ENCODE measurements at places on chromosomes 7 and 10.
A peak's percentile ranks its signal among the peaks of the same experiment; 100 is the strongest.

- DNase-seq = no peak
These were observed 19.6 kb upstream of the PRKAR2B start for GRCh38 chr7:107024906-107025305.

DNA sequence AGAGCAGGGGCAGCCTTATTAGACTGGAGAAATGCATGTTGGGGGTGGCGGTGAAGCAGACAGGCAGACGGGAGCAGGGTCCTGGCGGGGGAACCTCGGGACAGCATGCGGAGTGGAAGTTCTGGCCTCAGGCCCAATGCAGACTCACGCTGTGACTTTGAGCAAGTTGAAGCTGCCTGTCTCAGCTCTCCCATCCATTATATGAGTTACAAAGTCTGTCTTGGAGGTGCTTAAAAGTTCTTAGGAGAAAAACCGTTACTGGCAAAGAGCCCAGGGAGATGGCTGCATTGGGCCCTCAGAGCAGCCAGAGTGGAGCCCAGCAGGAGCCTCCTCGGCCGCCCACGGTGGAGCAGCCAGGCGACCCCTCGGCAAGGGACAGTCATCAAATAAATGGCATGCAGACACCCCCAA is 509.5 kb downstream of the PLXNA4 start:
- no peak for DNase-seq

GRCh38 chr7:74606101-74606908 is 51.2 kb upstream of the GTF2I start:
- DNase-seq = peak; percentile 24

- DNase-seq = no peak
These were observed 65.3 kb downstream of the EBF3 start for GRCh38 chr10:129898706-129899268.

DNA sequence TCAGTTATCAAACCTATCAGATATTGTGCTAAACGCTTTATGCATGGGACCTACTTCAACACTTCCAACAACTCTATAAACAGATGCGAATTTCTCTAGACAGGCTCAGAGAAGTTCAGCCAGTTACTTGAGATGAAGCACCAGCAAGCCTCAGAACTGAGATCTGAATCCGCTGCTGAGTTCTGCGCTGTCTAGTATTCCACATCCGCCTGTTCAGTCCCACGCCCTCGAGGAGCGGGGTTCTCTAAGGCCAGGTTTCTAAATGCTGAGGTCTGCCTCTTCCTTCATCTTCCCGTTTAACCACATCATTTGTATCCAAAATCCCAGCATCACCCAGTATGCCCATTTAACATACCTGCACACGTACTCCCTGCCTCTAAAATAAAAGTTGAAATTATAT is 297.8 kb upstream of the ZNF32 start:
- DNase-seq = no peak

GRCh38 chr10:102761981-102762380 is 18.2 kb downstream of the WBP1L start:
- DNase-seq = no peak

- no peak for DNase-seq
These were observed 30.8 kb downstream of the ELAPOR2 start for GRCh38 chr7:87028636-87029035.

GRCh38 chr7:135109976-135110375 is 37.9 kb upstream of the TMEM140 start:
- no peak for DNase-seq

DNA sequence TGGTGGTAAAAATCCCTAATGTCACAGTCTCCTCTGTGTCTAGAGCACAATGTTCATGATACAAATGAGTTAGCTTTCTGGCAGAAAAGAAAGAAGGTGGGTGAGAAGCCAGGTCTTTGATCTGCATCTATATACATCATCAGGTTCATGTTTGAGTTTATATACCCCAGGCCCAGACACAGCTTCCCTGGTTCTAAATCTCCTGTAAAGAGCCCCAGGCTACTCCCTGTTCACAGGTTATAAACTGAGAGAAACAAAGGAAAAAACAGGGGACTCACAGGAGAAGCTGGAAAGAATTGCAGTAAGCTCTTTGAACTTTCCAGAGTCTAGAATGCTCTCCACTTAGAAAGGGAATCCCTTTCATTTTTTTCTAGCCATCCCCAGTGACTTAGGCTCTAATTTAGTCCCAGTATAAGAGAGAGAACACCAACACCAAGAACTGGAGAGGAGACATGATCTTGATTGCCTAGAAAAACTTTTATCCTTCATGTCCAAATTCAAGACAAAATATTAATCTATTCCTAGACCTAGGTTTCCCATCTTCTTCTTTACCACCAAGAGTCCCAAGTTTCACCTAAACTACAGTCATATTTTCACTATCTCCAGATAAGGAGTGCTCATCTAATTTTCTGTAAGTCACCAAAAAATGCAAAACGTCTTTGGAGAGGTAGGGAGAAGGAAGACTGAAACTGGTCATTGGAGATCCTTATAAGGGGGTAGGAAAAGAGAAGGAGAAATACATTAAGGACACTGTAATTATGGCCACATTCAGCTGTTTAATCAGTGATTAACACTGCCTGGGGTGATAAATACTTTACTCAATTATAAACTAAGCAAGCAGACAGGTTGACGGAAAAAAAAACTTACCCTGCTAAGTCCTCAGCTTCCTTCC is 469 bp downstream of the MSS51 start:
- no peak for DNase-seq

GRCh38 chr10:90919683-90920574 is 958 bp downstream of the ANKRD1 start:
- DNase-seq = no peak

DNA sequence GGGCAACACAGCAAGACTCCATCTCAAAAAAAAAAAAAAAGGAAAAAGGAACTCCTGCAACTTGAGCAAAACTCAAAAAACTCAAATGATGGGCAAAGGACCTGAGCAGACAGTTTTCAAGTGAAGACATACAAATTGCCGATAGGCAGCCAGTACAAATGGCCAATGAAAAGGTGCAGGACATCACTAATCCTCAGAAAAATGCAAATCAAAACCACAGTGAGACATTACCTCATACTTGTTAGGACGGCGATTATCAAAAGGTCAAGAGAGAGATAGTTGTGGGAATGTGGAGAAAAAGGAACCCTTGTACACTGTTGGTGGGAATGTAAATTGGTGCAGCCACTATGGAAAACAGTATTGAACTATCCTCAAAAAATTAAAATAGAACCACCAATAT is 16.8 kb downstream of the SVOPL start:
- DNase-seq = no peak

DNA sequence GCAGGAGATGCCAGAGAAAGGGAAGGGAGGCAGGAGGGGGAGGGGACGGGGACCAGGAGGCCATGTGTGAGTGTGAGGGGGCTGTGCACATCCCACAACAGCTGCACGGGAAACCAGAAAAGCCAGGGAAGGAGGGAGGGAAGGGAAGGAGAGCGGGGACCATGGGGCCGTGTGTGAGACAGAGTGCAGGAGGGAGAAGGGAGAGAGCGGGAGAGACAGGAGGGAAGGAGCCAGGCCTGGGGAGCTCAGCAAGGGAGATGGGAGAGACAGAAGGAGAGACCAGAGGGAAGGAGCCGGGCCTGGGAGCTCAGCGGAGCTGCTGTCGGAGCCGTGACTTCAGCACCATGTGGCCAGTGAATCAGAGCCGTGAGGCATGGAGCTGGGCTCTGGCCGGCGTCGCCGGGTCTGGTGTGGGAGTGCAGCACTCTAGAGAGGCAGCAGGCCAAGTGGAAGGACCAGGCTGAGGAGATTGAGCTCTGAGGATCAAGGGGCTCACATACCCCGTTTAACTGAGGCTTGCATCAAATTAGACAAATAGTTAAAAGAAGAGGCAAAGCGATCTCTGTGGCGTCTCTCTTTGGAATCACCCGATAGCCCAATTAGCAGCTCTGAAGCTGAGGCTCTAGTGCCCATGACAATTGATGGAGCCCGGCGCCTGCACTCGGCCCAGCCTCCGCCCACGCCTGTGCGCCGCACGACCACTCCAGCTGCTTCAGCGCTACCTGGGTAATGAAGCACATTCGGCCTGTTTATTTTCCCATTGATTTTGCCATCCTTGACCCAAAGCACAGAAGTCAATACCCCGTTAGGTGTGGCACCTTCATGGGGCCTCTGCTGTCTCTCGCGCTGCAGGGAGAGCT is 150.4 kb downstream of the MAD1L1 start:
- no peak for DNase-seq

GRCh38 chr10:124727361-124727960 is 16.7 kb downstream of the FAM53B start:
- no peak for DNase-seq

DNA sequence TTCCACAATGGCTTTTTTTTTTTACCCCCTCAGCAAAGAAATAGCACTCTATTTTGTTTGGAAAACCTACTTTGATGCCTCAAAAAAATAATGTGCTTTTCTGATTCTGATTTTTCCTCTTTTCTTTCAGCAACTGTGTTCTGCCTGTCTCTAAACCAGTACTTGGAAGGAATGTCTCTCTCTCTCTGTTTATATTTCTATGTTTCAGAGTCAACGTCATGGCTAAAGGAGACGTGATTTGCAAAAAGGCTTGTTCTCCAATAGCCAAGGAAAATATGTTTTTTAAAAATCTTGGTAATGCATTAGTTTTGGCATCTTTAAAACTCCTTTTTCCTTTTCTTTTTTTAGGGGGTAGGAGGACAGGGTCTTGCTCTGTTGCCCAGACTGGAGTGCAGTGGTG is 56.0 kb upstream of the SDK1 start:
- DNase-seq = no peak

Data from CD4-positive, alpha-beta T cell treated with Interleukin-10 for 1 hour (primary cell).